ENCODE measurements at places on chromosomes 7 and 10. TPM values are rescaled to one million over a fixed set of nuclear protein-coding genes. Genes with fewer than 3 reads are reported as not detected.

The SVIL gene
- 26.8 TPM for total RNA-seq

The SLC26A5 gene
- not detected for total RNA-seq

GRCh38 chr10:117136391-117136975 lies 1.6 kb downstream of the VAX1 start:
- peaks cover 10% of the 10 kb centered on the region for H3K4me1 ChIP-seq
- H3K4me3 ChIP-seq = no peak overlapping the region
- peaks cover 4% of the 10 kb centered on the region for H3K36me3 ChIP-seq

The C1QL3 gene
- total RNA-seq = 0.12 TPM

DNA sequence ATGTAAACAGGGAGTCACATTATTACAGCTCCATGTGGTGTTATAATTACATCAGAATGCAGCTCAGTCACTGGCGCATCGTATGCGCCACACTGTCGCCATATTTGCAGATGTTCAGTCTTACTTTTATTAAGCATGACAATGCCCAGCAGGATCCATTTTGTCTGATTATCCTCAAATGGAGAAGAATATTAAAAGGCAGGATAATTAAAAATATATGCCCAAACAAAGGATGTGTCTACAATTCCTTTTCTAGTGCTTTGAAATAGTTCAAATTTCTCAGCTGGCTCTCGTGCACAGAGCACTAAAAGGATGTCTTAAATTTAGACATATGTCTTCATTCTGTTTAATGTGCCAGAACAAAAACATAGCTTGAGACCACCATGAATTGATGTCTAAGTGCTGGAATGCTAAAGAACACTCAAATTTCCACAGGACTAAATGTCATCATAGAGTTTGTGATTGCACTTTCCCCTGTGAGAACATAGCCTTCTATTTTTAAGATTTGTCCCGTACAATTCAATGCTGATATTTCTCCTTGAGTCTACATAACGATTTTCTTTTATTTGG lies 168.0 kb downstream of the DKK1 start:
- no peaks in the 10 kb centered on the region for H3K27me3 ChIP-seq
- H3K27ac ChIP-seq = no peak overlapping the region
- H3K4me1 ChIP-seq = no peaks in the 10 kb centered on the region
- no peaks in the 10 kb centered on the region for H3K36me3 ChIP-seq
- DNase-seq = no peak

- no peaks in the 10 kb centered on the region for H3K4me1 ChIP-seq
- DNase-seq = no peak
- no peak overlapping the region for H3K4me3 ChIP-seq
- H3K27me3 ChIP-seq = no peaks in the 10 kb centered on the region
- H3K36me3 ChIP-seq = no peaks in the 10 kb centered on the region
- no peak overlapping the region for H3K27ac ChIP-seq
These were observed 48.4 kb upstream of the GTF2IRD1 start for GRCh38 chr7:74405191-74405898.

DNA sequence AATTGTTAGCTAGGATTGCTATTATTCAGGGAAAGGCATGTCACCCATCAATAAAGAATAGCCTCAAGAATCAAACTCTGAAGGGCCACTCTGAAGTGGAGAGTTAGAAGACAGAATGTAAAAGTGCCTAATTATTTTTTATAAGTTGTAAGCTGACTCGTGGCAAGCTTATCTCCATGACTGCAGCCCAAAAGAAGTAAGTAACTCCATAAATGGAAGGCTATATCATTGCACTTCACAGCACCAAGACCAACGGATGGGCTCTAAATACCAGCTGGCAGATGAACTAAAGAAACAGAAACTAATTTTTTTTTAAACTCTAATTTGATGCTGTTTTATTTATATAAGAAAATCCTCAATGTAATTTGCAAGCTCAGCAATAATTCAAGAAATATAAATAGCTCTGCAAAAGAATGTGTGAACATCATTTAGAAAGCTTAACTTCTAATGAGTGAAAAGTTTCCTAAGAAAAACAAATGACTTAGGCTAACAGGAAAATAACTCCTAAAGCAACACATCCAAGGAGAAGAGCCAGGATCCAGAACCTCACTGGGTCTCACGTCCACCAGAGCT lies 165.5 kb downstream of the SNX13 start:
- H3K4me1 ChIP-seq = peaks cover 6% of the 10 kb centered on the region
- no peak overlapping the region for H3K27ac ChIP-seq
- no peaks in the 10 kb centered on the region for H3K36me3 ChIP-seq

DNA sequence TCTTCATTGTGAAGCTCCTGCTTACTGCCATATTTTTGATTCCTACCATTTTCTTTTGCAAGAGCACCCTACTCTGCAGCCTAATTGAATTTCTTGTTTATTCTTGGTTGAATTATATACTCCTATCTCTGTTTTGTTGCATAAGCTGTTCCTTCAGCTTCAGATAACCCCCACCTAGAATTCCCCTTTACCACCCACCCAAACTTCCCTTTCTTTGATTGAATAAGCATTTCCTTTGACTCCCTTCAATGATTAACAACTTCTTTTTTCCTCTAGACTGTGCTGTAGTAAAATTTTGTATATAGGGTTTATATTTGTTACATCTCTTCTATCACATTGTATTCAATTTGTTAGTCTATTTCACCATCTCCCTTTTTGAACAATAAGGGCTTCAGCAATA lies 168.1 kb downstream of the GPR37 start:
- no peaks in the 10 kb centered on the region for H3K36me3 ChIP-seq
- H3K4me1 ChIP-seq = no peaks in the 10 kb centered on the region
- H3K4me3 ChIP-seq = no peak overlapping the region
- H3K27me3 ChIP-seq = no peaks in the 10 kb centered on the region
- H3K27ac ChIP-seq = no peak overlapping the region

The HOXA3 gene
- total RNA-seq = not detected

DNA sequence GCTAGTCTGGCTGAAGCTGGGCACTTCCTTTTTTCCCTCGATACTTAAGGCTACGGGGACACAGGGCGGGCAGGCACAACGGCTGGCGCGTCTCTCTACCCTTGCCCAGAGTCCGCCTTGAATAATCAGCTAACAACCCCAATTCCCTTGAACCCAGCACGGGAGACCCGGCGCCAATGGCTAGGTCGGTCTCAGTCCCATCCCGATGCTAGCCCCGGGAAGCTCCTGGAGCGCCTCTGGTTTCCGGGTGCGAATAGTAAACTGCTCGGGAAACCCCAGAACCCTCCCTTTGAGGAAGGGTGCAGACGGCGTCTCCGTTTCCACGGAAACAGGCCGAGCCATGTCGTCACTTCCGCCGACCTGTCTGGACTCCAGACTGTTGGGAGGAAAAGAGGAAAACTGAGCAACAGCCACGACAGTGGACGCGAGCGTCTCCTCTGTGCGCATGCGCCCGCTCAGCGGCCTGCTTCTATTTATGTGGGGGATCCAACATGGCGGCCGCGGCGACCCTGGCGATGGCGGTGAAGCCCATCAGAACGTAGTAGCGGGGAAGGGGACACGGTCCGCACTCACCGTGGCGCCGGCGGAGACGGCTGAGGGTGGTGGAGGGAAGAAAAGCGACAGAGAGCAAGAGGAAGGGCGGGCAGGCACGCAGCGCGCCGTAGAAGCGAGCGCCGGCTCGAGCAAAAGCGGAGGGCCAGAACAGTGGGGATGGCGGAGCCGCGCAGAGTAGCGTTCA lies at the start of gene UBN2:
Gene UBN2 (plus strand): TSS at position 464 of the 739 bp plus-strand sequence. CDS start 248 bp downstream, at position 712.
- DNase-seq = peak; percentile 89
- H3K36me3 ChIP-seq = no peaks in the 10 kb centered on the region
- H3K4me1 ChIP-seq = peaks cover 23% of the 10 kb centered on the region

DNA sequence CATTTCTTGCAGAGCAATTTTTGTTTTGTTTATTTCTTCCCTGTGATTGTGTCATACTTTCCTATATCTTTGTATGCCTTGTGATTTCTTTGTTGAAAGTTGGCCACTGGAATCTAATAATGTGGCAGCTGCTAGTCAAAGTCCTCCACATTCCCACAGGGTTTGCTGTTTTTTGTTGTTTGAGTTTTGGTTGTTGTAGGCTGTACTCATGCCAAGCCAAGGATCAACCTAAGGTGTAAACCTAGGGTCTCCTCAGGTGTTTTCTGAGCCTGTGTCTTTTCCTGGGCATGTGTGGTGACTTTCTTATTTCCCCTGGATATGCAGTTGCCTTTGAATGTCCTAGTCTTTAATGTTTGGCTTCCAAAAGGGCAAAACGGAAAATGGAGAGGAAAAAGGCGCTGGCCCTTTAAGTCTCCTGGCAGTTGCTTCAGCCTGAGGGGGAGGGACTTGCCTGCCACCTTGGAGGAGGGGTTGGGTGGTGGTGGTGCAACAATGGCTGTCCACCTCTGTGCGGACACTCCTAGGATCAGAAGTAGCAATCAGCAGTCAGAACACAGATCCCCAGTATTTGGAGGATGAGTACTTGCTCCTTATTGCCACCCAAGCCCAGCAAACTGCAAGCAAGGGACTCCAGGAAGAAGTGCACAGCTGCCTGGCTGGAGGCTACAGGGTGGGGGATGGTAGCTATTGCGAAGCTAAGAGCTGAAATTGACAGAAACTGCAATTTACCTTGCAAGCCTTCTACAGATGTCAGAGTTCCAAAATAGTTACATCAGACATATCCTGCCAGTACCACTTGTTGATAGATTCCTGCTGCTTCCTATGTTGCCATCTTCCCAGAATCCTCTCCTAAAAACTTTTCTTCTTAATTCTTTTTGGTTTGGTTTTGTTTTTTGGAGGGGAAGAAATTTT lies 5.6 kb upstream of the ZNF518A start:
- no peak overlapping the region for H3K27ac ChIP-seq
- H3K4me3 ChIP-seq = no peak overlapping the region
- DNase-seq = peak; percentile 5
- H3K36me3 ChIP-seq = peaks cover 10% of the 10 kb centered on the region

The FFAR4 gene
- not detected for total RNA-seq

GRCh38 chr7:96266580-96266979 lies 55.3 kb downstream of the SLC25A13 start:
- no peak for DNase-seq
- no peak overlapping the region for H3K4me3 ChIP-seq
- H3K4me1 ChIP-seq = peaks cover 10% of the 10 kb centered on the region
- H3K27me3 ChIP-seq = no peaks in the 10 kb centered on the region
- peaks cover 8% of the 10 kb centered on the region for H3K36me3 ChIP-seq

The GNAT3 gene
- total RNA-seq = not detected

The KIFBP gene
- 15.1 TPM for total RNA-seq

GRCh38 chr10:77417806-77418640 lies 219.6 kb downstream of the KCNMA1 start:
- no peak overlapping the region for H3K4me3 ChIP-seq
- no peak for DNase-seq
- H3K4me1 ChIP-seq = no peaks in the 10 kb centered on the region
- no peak overlapping the region for H3K27ac ChIP-seq

The ACADSB gene
- 25.1 TPM for total RNA-seq

GRCh38 chr10:109963439-109963838 lies 40.1 kb upstream of the XPNPEP1 start:
- no peak overlapping the region for H3K4me3 ChIP-seq
- H3K27me3 ChIP-seq = no peaks in the 10 kb centered on the region
- no peak for DNase-seq
- H3K27ac ChIP-seq = no peak overlapping the region
- H3K4me1 ChIP-seq = no peaks in the 10 kb centered on the region

The HABP2 gene
- total RNA-seq = not detected

- peaks cover 27% of the 10 kb centered on the region for H3K36me3 ChIP-seq
- no peak for DNase-seq
- no peak overlapping the region for H3K4me3 ChIP-seq
- H3K27ac ChIP-seq = no peak overlapping the region
- peaks cover 10% of the 10 kb centered on the region for H3K4me1 ChIP-seq
- H3K27me3 ChIP-seq = no peaks in the 10 kb centered on the region
These were observed 127.0 kb downstream of the ANK3 start for GRCh38 chr10:60262647-60263126.

GRCh38 chr7:44142028-44142427 lies 896 bp upstream of the MYL7 start:
- no peak overlapping the region for H3K27ac ChIP-seq
- H3K4me1 ChIP-seq = peaks cover 11% of the 10 kb centered on the region
- no peak for DNase-seq
- H3K4me3 ChIP-seq = no peak overlapping the region

DNA sequence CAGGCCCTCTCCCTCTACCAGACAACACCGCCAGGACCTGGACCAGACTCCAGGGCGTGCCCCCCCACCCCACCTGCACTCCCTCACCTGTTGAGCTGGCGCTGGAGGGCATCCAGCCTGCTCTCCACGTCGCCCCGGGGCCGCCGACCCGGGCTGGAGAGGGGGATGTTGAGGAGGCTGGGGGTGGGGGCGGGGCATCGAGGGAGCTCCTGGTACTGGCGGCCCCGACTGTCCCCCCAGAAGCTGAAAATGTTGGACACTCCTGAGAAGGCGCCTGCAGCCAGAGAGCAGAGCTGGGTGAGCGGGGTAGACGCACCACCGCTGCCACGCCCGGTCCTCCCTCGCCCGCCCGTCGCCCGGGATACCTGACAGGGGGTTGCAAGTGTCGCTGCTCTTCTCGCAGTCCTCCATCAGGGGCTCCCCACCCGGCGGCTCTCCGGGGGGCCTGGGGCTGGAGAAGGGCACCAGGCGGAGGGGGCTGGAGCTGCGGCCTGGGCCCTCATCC lies 30.8 kb downstream of the KCNH2 start:
- no peak overlapping the region for H3K4me3 ChIP-seq
- DNase-seq = no peak
- H3K27me3 ChIP-seq = no peaks in the 10 kb centered on the region
- no peaks in the 10 kb centered on the region for H3K36me3 ChIP-seq
- no peak overlapping the region for H3K27ac ChIP-seq

DNA sequence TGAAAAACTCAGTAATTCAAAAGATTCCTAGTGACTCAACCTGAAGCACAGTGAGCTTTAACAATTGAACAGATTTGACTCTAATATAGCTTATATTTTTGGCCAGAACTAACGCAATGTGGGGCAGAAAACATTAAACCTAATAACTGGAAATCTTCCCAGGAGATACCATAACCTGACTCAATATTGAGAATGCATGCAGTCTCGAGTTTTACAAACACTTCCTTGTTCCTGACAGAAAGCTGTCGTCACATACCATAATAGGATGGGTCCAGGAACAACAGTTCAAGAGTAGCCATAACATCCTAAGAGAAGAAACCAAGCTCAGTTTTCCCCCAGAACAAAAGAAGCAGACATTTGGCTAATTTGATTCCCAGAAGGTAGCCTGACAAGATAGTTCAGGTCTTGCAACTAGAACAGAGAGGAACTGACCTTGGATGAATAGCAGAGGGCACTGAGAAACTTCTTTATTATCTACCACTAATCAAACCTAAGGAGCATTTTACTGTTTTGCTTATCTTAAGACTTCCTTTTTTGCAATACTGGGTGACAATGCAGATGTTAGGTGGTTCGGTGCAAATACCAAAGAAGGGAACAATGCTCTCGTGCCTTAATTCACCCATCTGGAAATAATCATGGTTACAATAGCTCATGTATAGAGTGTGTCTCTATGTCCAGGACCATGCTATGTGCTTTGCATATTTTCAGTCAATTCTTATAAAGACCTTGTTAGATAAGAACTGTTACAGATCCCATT lies 38.6 kb upstream of the ACSL5 start:
- H3K27ac ChIP-seq = no peak overlapping the region
- H3K4me3 ChIP-seq = no peak overlapping the region
- H3K36me3 ChIP-seq = no peaks in the 10 kb centered on the region
- H3K27me3 ChIP-seq = peaks cover 17% of the 10 kb centered on the region
- no peak for DNase-seq

- DNase-seq = no peak
- H3K4me3 ChIP-seq = no peak overlapping the region
- H3K4me1 ChIP-seq = peaks cover 62% of the 10 kb centered on the region
- no peaks in the 10 kb centered on the region for H3K36me3 ChIP-seq
- H3K27me3 ChIP-seq = no peaks in the 10 kb centered on the region
These were observed 32.1 kb upstream of the GNA12 start for GRCh38 chr7:2876031-2876731.

GRCh38 chr10:48601789-48602188 lies 3.1 kb downstream of the ARHGAP22 start:
- peaks cover 36% of the 10 kb centered on the region for H3K27me3 ChIP-seq
- H3K4me1 ChIP-seq = peaks cover 2% of the 10 kb centered on the region
- no peak overlapping the region for H3K27ac ChIP-seq
- no peak for DNase-seq
- no peak overlapping the region for H3K4me3 ChIP-seq

All from activated CD4-positive, alpha-beta T cell treated with anti-CD3 and anti-CD28 coated beads, Interleukin-2, amount 10 ng/mL, durations not matched to agents 7 days and 5 days (primary cell).